Activated CD4-positive, alpha-beta memory T cell treated with anti-CD3 and anti-CD28 coated beads for 36 hours (primary cell): ENCODE measurements at places on chromosomes 5 and 9. TPM values are rescaled to one million over a fixed set of nuclear protein-coding genes. Genes with fewer than 3 reads are reported as not detected.

DNA sequence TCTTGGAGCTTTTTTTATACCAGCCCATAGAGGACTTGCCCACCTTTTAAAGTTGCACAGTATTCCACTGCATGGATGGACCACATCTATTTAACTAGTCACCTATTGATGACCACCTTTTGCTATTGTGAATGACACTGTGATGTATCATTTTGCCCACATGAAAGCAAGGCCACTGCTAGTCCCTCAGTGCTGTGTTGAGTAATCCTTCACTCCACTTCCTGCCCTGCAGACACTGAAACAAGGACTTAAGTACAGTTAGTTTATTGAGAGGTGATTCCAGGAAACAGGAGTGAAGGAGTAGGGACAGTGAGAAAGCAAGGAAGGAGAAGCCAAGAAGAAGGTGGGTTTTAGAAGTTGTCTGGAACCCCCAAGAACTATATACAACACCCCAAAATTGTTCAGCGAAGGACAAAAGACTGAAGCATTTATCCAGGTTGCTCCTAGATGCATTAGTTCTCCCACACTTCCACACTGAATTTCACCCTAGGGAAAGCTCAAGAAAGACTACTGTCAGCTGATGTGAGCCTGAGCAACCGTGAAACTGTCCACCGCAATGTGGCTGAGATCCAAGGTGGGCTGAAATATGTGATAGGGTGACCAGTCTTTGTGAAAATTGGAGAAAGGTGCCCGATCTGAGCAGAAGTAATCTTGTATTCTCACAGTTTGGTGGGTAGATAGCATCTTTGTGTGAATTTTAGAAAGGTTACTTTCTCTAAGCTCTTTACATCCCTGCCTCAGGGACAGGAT, 45.2 kb upstream of the ANKRD31 start:
- H3K36me3 ChIP-seq = no peaks in the 10 kb centered on the region
- peaks cover 1% of the 10 kb centered on the region for H3K27me3 ChIP-seq
- H3K4me3 ChIP-seq = no peak overlapping the region
- no peak overlapping the region for H3K27ac ChIP-seq
- DNase-seq = no peak
- no peaks in the 10 kb centered on the region for H3K4me1 ChIP-seq

DNA sequence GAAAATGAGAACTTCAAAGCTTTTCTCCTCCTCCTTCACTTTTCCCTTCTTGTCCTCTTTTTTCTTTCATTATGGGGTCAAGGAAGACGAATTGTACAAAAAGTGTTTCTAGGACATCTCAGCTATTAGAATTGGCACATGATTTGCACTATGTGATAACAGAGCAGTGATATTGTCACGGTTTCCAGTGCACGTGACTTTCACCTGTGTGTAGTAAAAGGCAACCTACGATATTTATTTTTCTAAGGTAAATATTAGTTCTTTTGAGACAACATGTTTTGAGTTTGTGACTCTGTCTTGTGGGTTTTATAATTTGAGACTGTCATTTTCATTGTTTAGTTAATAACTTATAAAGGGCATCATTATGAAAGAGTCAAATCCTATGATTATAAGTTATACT, 213.1 kb downstream of the PSAT1 start:
- H3K4me3 ChIP-seq = no peak overlapping the region
- peaks cover 2% of the 10 kb centered on the region for H3K4me1 ChIP-seq
- DNase-seq = no peak
- no peak overlapping the region for H3K27ac ChIP-seq
- H3K27me3 ChIP-seq = peaks cover 2% of the 10 kb centered on the region
- H3K36me3 ChIP-seq = no peaks in the 10 kb centered on the region

DNA sequence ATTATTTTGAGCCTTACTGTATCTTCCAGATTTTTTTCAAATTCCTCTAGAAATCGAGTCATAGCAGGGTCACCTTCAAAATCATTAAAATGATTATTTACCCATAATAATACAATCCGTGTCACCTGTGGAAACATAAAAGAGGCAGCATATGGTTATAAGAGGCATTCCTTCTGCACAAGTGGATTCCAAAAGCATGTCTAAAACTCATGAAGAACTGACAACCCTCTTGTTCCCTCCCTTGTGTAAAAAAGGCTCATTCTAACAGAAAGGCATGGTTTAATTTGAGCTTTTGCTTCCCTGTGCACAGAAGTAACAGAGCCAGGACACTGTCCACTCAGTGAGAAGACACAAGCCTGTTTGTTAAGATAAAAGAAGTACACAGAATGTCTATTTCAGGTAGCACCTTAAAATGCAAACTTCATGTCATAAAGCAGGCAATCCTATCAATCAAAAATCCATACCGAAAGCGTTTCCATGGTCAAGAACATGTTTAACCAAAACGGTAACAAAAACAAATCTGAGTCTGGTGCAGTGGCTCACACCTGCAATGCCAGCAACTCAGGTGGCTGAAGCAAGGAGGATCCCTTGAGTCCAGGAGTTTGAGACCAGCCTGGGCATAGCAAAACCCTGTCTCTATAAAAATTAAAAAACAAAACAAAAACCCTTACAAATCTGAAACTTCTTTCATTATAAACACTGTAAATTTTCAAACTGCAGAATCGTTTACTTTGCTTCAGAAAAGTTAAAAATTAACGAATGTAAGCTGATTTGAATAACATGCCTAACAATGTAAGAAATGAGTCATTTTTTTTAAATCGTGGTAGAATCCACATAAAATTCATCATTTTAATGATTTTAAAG, 139.3 kb downstream of the RAPGEF6 start:
- no peak overlapping the region for H3K4me3 ChIP-seq
- H3K27ac ChIP-seq = no peak overlapping the region
- H3K4me1 ChIP-seq = peaks cover 32% of the 10 kb centered on the region
- DNase-seq = no peak

- DNase-seq = no peak
- no peak overlapping the region for H3K4me3 ChIP-seq
- H3K27ac ChIP-seq = no peak overlapping the region
- H3K36me3 ChIP-seq = peaks cover 4% of the 10 kb centered on the region
- H3K27me3 ChIP-seq = no peaks in the 10 kb centered on the region
Measured at GRCh38 chr9:137680444-137681358, 61.9 kb downstream of the EHMT1 start.

DNA sequence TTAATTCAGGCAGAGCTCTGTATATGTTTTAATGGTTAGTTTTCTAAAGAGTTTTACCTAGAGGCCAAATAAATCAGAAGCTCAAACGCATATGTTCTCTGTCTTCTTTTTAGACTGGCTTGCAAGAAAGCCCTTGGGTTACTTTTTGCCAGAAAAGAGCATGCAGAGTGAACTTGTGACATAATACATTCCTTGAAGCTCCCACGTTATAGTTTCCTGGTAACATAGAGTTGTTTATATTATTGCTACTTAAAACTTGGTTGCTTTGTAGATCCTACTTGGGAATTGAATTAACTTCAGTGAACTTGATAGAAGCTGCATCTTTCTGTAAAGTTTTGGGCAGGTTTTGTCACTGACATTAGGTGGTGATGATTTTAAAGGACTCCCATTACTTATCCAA, 102.9 kb downstream of the C9orf152 start:
- DNase-seq = no peak
- H3K4me1 ChIP-seq = peaks cover 3% of the 10 kb centered on the region
- H3K27ac ChIP-seq = no peak overlapping the region
- no peaks in the 10 kb centered on the region for H3K27me3 ChIP-seq
- no peak overlapping the region for H3K4me3 ChIP-seq

DNA sequence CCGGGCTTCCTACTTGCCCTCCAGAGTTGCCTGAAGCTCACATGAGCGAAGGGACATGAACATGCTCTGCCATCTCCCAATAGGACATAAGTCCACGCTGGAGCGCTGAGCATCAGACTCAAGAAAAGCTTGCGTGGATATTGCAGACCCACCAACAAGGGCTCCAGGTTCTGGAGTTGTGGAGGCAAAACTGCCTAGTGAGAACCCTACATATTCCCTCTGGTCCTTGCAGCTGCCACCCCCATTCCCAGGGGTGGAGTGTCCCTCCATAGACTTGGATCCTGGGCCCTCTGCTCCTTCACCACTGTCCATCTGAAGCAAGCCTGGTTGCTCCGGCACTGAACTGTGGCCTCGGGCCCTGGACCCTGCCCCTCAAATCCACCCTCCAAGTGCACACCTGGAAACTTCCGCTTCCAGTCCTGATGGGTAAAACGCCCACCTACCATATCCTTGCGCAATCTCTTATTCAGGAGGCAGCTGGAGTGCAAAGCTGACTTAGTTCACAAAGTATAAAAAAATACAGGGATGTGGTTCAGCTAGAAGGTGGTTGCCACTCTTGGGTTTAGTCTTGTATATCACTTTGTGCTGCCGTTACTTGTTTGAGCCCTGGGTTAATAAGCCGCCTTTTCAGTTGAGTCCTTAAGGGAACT, 28.0 kb downstream of the HRH2 start:
- H3K4me1 ChIP-seq = peaks cover 5% of the 10 kb centered on the region
- no peak for DNase-seq
- H3K4me3 ChIP-seq = no peak overlapping the region
- peaks cover 15% of the 10 kb centered on the region for H3K36me3 ChIP-seq

DNA sequence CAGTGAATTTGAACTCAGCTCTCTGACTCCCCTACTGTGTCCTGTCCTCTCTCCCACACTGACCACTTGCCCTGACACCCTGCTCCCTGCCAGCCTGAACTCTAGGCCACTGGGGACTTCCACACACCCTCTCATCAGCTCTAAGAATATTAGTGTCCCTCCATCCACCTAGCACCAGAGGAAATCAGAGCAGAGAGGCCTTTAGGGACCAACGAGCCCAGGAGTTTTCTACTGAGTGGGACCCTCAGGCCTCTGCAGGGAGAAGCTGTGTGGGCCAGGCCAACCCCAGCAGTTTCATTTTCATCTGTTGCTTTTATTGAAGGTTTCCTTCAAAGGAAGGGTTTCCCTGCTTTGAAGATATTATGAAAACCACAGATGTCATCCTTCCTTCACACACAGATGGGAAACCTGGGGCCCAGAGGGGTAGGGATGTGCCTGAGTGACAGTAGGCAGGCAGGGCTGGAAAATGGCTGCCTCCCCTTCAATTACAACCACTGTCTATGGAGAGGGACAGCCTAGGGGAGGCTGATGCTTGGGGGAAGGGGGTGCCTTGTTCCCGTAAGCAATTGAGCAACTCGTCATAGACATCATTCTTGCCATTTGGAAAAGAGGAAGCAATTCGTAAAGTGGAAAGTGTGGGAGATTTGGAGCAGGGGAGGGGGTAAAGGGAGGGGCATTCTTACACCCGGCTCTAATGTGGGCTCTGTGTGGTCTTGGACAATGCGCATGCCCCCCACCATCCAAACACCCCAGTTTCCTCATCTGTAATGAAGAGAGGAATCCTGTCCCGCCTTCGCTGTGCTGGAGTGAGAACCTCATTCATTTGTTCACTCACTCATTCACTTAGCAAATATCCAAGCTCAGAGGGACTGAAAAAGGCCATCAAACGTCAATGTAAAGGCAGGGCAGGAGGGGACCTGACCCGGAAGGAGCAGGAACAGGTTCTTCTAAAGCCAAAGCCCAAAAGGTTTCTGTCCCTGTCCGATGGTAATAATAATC, 3.9 kb downstream of the GLIPR2 start:
- H3K36me3 ChIP-seq = peaks cover 3% of the 10 kb centered on the region
- H3K4me3 ChIP-seq = peak overlapping the region; percentile 57
- H3K4me1 ChIP-seq = peaks cover 85% of the 10 kb centered on the region
- peak overlapping the region; percentile 90 for H3K27ac ChIP-seq

DNA sequence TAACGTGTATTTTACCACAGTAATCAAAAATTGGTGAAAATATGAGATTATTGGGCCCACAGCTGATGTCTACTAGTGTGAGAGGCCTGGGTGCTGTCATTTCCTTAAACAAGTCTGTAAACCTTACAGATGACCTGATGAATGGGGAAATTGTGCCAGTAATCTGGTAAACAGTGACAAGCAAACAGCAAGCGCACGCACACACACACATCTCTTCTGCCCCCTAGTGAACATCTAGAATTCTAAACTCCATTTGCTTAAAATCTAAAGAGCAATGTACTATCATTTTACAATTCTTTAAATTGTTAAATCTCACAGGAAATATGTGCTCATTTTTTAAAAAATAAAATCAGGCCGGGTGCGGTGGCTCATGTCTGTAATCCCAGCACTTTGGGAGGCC, 7.5 kb upstream of the RAPGEF1 start:
- H3K27me3 ChIP-seq = no peaks in the 10 kb centered on the region
- H3K36me3 ChIP-seq = no peaks in the 10 kb centered on the region
- H3K4me1 ChIP-seq = peaks cover 29% of the 10 kb centered on the region
- peak; percentile 51 for DNase-seq
- H3K4me3 ChIP-seq = no peak overlapping the region

DNA sequence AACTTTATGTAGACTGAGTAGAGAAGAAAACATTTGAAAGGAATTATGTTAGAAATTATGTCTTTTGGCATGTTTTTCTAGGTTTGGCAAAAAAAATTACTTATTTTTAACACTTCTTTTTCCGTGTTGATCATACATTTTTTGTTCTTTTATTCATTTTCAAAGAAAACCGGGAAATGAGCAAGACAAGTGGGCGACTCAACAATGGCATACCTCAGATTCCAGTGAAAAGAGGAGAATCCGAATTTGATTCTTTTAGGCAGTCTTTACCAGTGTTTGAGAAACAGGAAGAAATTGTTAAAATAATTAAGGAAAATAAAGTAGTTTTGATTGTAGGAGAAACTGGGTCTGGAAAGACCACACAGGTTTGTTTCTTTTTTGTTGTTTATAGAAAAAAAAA, 12.9 kb downstream of the YTHDC2 start:
- H3K36me3 ChIP-seq = peaks cover 24% of the 10 kb centered on the region
- H3K4me1 ChIP-seq = peaks cover 20% of the 10 kb centered on the region
- H3K27me3 ChIP-seq = no peaks in the 10 kb centered on the region
- no peak overlapping the region for H3K4me3 ChIP-seq
- no peak overlapping the region for H3K27ac ChIP-seq
- DNase-seq = no peak

DNA sequence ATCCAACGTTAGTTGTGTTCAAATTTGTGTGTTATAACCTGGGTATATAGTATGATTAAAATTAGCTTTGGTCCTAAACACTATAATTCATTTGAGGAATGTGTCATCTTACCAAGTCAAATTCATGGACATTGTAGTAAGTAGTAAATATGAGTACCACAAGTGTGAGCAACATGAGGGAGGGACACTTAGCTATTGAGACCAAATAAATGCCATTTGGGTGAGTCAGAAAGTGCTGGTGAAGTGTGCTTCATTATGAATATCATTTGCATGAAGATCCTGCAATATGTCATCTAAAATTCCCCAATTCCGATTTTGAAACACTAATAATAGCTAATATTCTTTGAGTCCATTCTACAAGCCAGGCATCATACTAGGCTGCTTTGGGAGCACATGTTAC, 336.7 kb upstream of the KIF2A start:
- no peaks in the 10 kb centered on the region for H3K36me3 ChIP-seq
- no peak overlapping the region for H3K4me3 ChIP-seq
- H3K27me3 ChIP-seq = no peaks in the 10 kb centered on the region
- no peaks in the 10 kb centered on the region for H3K4me1 ChIP-seq
- no peak overlapping the region for H3K27ac ChIP-seq
- DNase-seq = no peak

- peak; percentile 56 for DNase-seq
- no peak overlapping the region for H3K4me3 ChIP-seq
Measured at GRCh38 chr5:146565764-146566367, 49.9 kb upstream of the GPR151 start.

The CHSY3 gene
- total RNA-seq = not detected

The SH3PXD2B gene
- total RNA-seq = 0.99 TPM

The ECM2 gene
- total RNA-seq = not detected

The MYORG gene
- total RNA-seq = 1.9 TPM

The EGFLAM gene
- not detected for total RNA-seq
